Peyer's patch (tissue), 4 donors: ENCODE measurements at places on chromosomes 12 and 14.

GRCh38 chr12:20520532-20520931 is 152.2 kb downstream of the PDE3A start:
- no peak for DNase-seq

DNA sequence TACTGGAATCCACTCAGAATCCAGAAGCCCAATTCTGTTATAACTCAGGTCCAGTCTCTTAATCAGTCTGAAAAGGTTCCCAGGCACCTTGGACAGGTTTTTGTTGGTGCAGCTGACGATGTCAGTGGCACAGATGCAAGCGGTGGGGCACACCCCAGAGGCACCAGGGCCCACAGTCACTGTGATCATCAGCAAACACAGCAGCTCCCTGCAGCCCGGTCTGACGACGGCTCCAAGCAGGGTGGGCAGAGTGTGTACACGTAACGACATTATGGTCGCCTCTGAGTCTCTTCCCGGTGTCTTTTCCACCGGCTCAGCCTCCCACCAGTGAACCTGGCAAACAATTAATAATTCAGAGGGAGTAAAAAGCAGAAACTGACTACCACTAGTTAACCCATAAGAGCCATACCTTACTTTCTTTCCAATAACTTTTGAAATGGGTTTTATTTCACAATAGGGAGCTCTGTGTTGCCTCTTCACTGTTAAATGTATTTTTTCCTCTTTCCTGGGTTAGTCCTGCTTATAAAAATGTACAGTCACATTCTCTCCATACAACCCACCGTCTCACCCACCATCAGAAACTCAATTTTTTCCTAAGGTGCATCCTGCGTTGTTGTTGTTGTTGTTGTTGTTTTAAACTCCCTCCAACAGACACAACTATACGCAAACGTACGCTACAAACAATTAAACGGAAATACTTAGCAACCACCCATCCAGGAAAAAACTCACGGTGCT is 521 bp upstream of the PCED1B start:
- peak; percentile 60 for DNase-seq

DNA sequence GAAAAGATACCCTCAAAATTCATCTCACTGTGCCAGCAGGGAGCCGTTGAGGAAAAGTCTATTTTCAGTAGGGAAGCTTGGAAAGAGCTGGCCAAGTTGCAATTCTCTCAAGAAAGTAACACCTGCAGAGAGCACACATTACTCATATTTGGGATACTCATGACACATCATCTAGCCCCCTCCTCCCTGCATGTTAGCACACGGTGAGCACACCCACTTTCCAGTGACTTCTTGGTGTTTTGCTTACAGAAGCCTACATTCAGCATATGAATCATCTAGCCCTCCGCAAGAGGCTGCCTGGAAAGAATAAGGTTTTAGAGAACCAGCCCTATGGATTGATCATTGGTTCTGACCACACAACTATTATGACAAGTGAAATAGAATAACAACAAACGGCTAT is 124.5 kb downstream of the PTPRO start:
- no peak for DNase-seq

DNA sequence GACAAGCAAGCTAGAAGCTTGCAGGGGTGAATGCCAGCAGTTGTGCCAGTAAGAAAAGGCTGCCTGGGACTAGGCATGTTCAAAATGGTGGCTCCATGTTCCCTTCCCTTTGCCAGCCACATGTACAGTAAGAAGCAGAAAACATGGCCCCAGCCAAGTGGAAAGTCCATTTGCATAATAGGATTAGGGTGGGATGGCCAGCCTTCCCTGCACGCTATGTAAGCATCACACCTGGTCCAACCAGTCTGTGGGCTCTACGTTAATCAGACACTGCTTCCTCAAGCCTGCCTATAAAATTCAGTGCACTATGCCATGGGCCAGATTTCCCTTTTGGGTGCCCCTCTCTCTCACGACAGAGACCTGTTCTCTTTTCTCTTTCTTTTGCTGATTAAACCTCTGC is 288.4 kb downstream of the GXYLT1 start:
- no peak for DNase-seq

GRCh38 chr12:64544371-64545080 is 65.8 kb upstream of the RASSF3 start:
- no peak for DNase-seq

GRCh38 chr12:8037046-8037663 is 4.6 kb downstream of the FOXJ2 start:
- no peak for DNase-seq

- peak; percentile 98 for DNase-seq
Measured at GRCh38 chr14:24135834-24136683, at the start of gene PSME1. Gene PSME1, plus strand, starts transcription at chr14:24136194. Its CDS starts 69 bp downstream, at chr14:24136263.

GRCh38 chr14:92586963-92587699 is 73.5 kb downstream of the RIN3 start:
- DNase-seq, result no peak

GRCh38 chr14:90272523-90272922 is 16.2 kb downstream of the PSMC1 start:
- no peak for DNase-seq

- no peak for DNase-seq
Measured at GRCh38 chr14:104201063-104201462, 62.7 kb downstream of the KIF26A start.

DNA sequence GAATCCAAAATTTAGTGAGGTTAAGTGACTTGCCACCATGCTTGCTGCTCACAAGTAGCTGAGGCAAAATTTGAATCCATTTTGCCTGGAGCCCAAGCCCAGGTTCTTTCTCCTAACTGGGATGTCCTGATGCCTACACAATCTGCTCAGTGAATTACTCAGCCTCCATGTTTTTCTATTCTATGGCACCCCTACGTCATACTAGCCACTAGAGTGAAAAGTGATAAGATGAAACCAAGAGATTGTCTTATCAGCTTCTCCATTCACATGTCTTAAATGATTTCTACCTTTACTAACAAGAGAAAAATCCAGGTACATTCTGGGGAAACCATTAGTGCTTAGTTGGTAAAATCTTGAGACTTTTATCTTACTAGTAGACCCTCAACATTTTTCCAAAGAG is 720.1 kb downstream of the DIO2 start:
- no peak for DNase-seq

DNA sequence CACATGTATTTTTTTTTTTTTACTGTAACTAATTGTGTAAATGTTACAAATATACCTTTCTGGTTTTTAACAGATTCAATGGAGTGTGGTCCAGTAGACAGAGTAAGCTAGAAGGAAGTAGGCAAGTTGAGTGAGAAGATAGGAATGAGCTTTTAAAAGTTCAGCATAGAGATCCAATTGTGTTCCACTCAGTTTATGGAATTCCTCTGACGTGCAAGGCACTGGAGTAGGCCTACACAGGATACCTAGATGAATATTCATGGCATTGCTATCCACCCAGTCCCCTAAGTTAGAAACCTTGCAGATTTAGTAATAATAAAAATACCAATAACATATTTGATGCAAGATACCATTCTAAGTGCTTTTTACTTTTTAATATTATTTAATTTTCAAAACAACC is 225.6 kb upstream of the ARID2 start:
- DNase-seq, result no peak

GRCh38 chr12:14473707-14474287 is 93.9 kb downstream of the PLBD1 start:
- no peak for DNase-seq

DNA sequence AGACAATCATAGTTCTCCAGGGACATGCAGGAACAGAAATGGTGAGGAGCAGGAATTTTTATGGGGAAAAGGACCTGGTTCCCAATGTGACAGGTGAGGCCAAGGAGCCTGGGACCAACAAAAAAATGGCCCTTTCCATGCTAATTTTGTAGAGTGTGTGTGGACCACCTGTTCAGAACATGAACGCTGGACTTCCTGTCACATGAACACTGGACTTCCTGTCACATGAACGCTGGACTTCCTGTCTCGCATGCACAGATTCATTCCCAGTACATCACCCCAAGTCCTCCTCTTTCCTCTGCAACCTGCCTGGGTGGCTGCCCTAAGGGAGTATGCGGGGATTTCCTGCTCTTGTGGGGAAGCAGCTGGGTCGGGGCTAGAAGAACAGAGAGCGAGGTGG is 10.1 kb downstream of the FGF6 start:
- no peak for DNase-seq

DNA sequence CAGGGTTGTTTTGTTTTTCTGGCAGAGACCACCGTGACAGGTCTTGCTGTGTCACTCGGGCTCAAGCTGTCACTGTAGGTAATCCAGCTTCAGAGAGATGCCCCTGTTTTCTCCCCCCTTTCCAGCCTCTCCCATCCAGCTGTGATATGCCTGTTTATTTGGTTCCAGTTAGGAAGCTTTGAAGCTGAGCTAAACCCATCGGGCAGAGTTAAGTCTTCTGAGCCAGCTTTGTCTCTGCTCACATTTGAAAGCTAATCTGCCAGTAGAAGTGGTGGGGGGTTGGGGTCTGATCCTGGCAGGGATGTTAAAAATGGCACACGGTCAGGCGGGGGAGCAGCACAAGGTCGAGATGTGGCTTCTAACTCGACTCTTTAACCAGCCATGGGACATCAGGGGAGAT is 130.0 kb downstream of the TSPAN9 start:
- DNase-seq, result no peak

DNA sequence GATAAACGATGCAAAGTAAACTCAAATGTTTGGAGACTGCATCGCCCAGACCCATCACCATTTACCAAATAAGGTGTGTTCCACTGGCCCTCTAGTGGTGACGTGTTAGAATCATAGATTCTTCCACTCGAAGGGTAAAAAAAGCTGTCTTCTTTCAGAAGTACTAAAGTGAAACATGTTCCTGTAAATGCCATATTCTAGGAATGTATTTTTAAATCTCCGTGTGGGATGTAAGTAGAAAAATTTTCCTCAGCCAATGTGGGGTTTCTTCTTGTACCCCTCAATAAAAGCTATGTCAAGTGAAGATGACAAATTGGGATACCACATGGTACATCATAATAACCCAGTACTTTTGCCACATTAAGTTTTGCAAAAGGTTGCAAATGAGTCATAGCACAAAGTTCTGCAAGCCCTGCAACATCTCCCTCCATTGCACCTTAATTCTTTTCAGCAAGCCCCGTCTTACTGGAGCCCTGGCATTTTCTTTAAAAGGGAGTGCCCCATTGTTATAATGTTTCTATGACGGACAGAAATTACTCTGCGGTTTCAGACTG is 100.8 kb downstream of the CCER1 start:
- DNase-seq, result no peak

- DNase-seq, result no peak
Measured at GRCh38 chr12:45568808-45569207, 160.7 kb upstream of the ARID2 start.

DNA sequence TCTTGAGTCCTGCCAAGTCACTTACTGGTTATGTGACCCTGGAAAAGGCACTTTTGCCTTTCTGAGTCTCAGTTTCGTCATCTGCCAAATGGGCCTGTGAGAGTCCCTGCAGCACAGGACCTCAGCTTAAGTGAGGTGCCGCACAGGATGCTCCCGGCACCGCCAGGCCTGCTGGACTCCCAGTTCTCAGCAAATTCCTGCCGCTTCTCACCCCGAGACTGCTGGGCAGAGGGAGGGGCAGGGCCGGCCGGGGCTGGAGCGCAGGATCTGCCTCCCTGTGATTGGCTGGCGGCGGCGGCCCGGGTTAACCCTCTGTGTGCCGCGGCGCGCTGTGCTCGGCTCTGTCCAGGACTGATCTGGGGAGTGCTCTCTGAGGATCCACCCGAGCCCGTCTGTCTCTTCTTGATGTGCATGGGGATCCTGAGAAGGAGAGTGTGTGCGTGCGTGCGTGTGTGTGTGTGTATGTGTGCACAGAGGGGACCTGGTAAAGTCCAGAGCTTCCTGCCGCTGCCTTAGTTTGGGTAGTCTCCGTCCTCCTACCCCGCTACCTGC is 8.6 kb downstream of the SETD1B start:
- peak; percentile 84 for DNase-seq

- no peak for DNase-seq
Measured at GRCh38 chr12:47652521-47653234, 53.2 kb downstream of the RPAP3 start.

- DNase-seq, result peak; percentile 62
Measured at GRCh38 chr14:53954551-53955228, 1.9 kb downstream of the BMP4 start.

- peak; percentile 78 for DNase-seq
Measured at GRCh38 chr12:45216230-45216982, 511 bp downstream of the ANO6 start.

DNA sequence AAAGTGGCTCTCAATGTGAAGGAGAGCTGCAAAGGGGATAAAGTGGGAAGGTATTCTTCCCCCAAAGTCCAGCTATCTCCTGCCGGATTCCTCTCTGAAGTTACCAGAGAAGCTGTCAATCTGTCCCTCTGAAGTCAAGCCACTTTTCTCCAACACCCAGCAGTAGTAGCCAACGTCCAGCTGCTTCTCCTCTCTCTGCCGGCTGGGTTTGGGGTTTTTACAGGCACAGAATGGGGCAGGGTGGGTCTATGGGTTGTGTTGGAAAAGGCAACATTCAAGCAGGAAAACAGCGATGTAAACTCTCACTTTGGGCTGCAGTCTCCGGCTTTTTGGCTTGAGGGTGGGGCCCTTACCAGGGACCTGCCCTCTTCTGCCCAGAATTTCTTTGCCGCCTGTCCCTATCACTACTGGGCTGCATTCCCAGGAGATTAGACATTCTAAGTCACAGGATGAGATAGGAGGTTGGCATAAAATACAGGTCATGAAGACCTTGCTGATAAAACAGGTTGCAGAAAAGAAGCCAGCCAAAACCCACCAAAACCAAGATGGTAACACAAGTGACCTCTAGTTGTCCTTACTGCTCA is 16.3 kb downstream of the CAPZA3 start:
- no peak for DNase-seq

GRCh38 chr12:129401572-129401971 is 502.3 kb downstream of the TMEM132D start:
- peak; percentile 52 for DNase-seq

- DNase-seq, result no peak
Measured at GRCh38 chr14:97975962-97976361, 1178.8 kb downstream of the VRK1 start.

DNA sequence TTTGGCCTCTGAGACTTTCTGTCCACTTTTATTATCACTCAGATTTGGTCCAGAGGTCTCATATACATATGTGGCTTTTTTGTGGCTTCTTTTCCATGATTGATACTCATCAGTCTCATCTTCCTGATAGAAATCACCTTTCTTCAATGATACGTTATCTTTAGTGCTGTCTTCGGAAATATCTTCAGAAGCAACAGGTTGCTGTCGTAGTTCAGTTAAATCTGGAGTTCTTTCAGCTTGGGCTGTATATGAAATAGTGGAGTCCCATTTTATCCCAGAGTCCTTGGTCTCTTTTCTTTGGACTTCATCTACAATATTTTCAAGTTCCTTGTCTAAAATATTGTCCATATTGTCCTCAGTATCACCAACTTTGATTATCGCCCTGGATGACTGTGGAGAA is 41.0 kb downstream of the FAM186A start:
- no peak for DNase-seq

GRCh38 chr14:96050482-96050881 is 11.3 kb downstream of the C14orf132 start:
- no peak for DNase-seq

- peak; percentile 59 for DNase-seq
Measured at GRCh38 chr14:68791902-68792677, 777 bp downstream of the ZFP36L1 start.

DNA sequence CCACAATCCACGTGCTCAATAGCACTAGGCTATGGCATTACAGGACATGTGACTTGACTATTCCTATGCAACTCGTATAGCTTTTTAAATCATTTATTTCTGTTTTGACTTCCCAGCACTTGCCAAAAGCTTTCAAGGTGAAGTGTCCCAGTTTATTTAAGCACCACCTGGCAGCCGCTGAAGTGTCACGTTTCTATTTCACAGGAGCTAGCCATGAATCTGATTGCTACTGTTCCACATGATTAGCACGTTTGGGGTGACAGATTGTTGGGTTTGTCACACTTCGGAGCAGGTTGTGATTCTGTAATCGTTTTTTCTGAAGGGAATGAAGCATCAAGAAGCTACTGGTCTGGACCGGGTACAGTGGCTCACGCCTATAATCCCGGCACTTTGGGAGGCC is 39.9 kb upstream of the BICDL1 start:
- DNase-seq, result no peak
